ENCODE measurements at places on chromosomes 5 and 9. TPM values are rescaled to one million over a fixed set of nuclear protein-coding genes. Genes with fewer than 3 reads are reported as not detected.
A peak's percentile ranks its signal among the peaks of the same experiment; 100 is the strongest.

DNA sequence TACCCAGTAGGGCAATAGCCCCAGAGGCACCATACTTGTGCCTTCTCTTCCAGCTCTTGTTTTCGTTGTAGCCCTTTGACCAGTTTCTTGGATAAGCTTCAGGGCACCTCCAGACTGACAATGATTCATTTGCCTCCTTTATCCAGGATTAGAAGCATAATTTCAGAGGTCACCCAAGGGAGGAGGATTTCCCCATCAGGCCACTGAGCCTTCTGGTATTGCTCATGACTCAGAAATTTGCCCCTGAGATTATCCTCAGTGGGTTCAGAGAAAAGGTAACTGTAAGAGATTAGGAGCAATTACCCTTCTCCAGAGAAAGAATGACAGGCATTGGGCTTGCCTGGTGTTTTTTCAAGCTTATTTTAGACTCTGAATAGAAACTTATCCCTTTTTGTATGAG, 147.9 kb downstream of the MSX2 start:
- H3K27ac ChIP-seq = no peak overlapping the region
- H3K4me1 ChIP-seq = no peaks in the 10 kb centered on the region
- no peaks in the 10 kb centered on the region for H3K36me3 ChIP-seq
- no peak overlapping the region for H3K4me3 ChIP-seq
- peaks cover 16% of the 10 kb centered on the region for H3K27me3 ChIP-seq

DNA sequence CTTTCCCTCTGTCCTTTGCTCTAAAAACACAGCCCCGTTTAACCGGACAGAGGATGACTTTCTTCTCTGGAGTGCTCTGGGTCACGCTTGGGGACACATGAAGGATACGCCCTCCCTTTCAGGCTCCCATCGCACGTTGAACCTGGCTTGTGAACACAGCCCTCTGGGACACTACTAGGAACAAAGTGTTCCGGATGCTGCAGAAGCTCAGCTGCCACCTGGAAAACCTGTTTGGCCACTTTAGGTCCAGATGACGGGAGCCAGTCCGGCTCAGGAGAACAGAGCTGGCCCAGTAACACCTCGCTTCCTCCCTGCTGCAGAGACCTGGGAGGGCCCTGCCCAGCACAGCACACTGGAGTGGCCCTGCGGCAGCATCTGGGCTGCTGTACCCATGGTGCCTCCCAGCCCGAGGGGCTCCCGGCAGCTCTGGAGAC, 60.1 kb downstream of the GADD45G start:
- DNase-seq = no peak
- no peak overlapping the region for H3K27ac ChIP-seq
- H3K4me1 ChIP-seq = no peaks in the 10 kb centered on the region
- peaks cover 9% of the 10 kb centered on the region for H3K27me3 ChIP-seq

GRCh38 chr5:134003817-134004625, 754 bp downstream of the VDAC1 start:
- DNase-seq = peak; percentile 36
- H3K27me3 ChIP-seq = no peaks in the 10 kb centered on the region
- H3K4me1 ChIP-seq = peaks cover 27% of the 10 kb centered on the region
- no peaks in the 10 kb centered on the region for H3K36me3 ChIP-seq
- peak overlapping the region; percentile 90 for H3K27ac ChIP-seq

DNA sequence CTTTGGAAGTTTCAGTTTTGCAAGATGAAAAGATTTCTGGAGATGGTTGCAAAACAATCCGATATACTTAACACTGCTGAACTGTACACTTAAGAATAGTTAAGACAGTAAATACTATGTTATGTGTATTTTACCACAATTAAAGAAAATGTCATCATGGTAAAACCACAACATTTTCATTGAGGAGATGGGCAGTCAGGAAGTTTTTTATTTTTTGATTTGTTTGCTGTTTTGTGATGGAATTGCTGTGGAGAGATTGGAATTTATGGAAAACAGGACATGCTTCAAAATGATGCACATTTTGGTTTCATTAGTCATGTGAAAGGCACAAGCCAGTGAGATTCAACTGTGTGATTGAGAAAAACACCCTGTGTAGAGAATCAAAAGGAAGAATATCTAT, 90.5 kb upstream of the AGXT2 start:
- H3K27me3 ChIP-seq = peaks cover 31% of the 10 kb centered on the region
- no peak overlapping the region for H3K4me3 ChIP-seq
- no peaks in the 10 kb centered on the region for H3K36me3 ChIP-seq
- peaks cover 6% of the 10 kb centered on the region for H3K4me1 ChIP-seq

DNA sequence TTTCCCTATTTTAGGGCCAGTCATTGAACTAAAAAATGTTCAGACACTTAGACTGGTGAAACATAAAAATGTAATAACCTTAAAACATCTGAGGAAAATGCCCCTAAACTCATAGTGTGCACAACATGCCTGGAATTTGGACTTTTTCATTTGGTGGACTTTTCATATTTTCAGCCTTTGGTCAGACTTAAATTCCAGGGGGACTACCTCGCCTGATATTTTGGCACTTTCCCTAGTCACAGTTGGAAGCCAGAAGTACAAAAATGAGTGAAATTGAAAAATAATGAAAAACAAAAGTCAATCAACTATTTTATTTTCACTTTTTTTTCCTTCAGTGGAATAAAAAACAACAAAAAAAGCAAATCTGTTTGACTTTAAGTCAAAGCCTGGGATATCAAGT, 256.2 kb downstream of the ACTL7B start:
- peaks cover 1% of the 10 kb centered on the region for H3K27me3 ChIP-seq
- H3K4me3 ChIP-seq = no peak overlapping the region
- no peak for DNase-seq
- H3K27ac ChIP-seq = no peak overlapping the region
- H3K36me3 ChIP-seq = no peaks in the 10 kb centered on the region

DNA sequence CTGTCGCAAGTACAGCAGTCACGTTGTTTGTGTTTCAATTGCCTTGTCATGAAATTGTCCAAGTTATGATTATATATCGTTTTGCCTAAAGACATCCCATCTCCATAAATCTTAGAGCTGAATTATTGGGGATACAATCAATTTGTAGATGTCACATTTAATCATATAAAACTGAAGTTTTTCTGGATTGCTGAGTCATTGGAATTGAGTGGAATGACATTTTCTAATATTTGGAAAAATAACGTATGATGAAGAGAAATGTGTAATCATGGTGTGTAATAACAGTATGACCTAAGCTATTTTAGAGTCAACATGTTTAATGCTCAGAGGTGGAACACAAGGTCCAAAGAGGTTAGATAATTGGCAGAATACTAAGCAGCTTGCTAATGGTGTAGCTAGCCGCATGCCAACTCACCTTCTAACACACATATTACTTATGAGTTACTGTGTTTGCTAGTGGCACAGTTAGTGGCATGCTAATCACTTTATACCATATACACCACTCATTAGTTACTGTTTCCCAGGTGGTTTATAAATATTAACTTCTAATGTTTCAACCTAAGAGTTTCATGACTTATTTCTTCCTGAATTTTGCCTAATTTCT, 473.1 kb upstream of the GRAMD2B start:
- no peak overlapping the region for H3K4me3 ChIP-seq
- no peaks in the 10 kb centered on the region for H3K36me3 ChIP-seq
- no peak overlapping the region for H3K27ac ChIP-seq
- H3K4me1 ChIP-seq = no peaks in the 10 kb centered on the region
- no peak for DNase-seq

- no peaks in the 10 kb centered on the region for H3K36me3 ChIP-seq
- no peaks in the 10 kb centered on the region for H3K4me1 ChIP-seq
- no peak overlapping the region for H3K27ac ChIP-seq
Observed at GRCh38 chr9:71279151-71279739, 157.8 kb upstream of the TRPM3 start.

DNA sequence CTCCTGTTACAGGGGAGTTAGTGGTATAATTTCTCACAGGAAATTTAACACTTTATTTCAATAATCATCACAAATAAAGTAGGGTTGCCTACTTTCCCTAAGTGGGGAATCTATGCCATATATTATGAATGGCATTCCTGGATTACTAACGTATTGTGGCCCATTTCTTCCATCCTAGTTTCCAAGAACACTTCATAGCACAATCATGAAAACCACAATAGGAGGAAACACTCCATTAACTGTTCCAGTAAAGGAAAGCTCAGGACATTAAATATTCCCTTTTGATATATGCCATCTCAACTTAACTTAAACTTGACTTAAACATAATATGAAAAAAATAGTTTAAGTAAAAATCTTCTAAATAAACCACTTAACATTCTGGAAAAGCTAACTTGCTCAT, 2.1 kb downstream of the CPLANE1 start:
- no peak for DNase-seq
- no peaks in the 10 kb centered on the region for H3K36me3 ChIP-seq
- peaks cover 22% of the 10 kb centered on the region for H3K4me1 ChIP-seq
- H3K27ac ChIP-seq = no peak overlapping the region
- H3K27me3 ChIP-seq = no peaks in the 10 kb centered on the region
- peak overlapping the region; percentile 42 for H3K4me3 ChIP-seq

DNA sequence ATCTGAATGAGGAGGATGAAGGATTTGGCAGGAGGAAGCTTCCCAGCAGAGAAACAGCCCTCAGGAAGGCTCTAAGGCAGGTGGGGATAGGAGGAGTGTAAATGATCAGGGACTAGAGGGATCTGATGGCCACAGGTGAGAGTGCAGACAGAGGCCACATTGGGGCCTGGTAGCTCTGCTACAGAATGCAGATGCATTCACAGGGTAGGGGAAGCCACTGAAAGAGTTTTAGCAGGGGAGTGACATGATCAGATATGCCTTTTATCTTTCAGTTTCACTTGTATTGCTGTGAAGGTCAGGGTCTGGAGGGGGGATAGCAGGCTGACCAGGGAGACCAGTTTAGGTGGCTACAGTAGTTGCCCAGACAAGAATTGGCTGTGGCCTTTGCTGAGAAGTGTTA, 3.0 kb downstream of the TXNDC15 start:
- peaks cover 31% of the 10 kb centered on the region for H3K4me1 ChIP-seq
- no peak for DNase-seq
- H3K36me3 ChIP-seq = peaks cover 2% of the 10 kb centered on the region
- H3K27ac ChIP-seq = peak overlapping the region; percentile 13
- peak overlapping the region; percentile 4 for H3K4me3 ChIP-seq

GRCh38 chr5:66646570-66646969, 50.4 kb downstream of the MAST4 start:
- H3K27ac ChIP-seq = no peak overlapping the region
- DNase-seq = no peak
- H3K4me1 ChIP-seq = no peaks in the 10 kb centered on the region
- no peaks in the 10 kb centered on the region for H3K27me3 ChIP-seq
- H3K36me3 ChIP-seq = no peaks in the 10 kb centered on the region

DNA sequence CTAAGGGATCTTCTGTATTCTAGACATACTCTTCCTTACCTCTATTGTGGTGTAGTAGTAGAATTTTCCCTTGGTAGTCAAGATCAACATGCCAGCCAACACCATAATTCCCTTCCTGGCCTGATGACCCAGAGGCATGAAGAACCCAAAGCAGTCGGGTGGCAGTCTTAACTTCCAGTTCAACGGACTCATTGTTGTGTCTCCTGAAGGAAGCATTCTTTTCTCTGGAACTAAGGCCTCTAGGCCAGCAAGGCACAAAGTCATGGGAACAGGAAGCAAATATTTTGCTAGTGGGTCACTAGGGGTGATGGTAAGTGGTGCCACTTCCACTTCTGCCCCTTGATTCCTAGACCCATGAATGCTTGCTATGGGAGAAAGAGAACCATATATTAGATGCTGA, 55.2 kb upstream of the DAPK1 start:
- H3K27me3 ChIP-seq = no peaks in the 10 kb centered on the region
- no peak overlapping the region for H3K27ac ChIP-seq
- H3K4me3 ChIP-seq = no peak overlapping the region
- H3K36me3 ChIP-seq = no peaks in the 10 kb centered on the region
- peaks cover 2% of the 10 kb centered on the region for H3K4me1 ChIP-seq

GRCh38 chr5:163649514-163649913, 144.1 kb downstream of the MAT2B start:
- no peaks in the 10 kb centered on the region for H3K27me3 ChIP-seq
- H3K27ac ChIP-seq = no peak overlapping the region
- no peak overlapping the region for H3K4me3 ChIP-seq

DNA sequence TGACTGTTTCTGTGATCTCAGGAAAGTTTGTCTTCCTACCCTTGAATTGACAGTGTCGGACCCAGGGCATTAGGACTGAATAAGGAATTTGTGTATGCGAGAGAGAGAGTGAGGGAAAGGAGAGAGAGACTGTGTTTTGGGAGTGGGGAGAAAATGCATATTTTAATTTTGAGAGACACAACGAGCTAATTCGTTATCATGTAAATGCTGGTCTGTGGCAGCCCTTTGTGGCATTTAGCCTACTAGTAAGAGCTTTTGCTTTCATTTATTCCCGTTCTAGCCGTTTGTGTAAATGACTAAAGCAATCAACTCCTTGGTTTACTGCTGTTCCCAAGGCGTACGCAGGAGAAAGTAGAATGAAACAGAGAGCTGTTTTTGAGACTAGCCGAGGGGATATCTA, 79.8 kb upstream of the MAMDC2 start:
- H3K4me1 ChIP-seq = no peaks in the 10 kb centered on the region
- no peak overlapping the region for H3K27ac ChIP-seq
- peaks cover 6% of the 10 kb centered on the region for H3K27me3 ChIP-seq
- H3K36me3 ChIP-seq = no peaks in the 10 kb centered on the region
- no peak for DNase-seq
- H3K4me3 ChIP-seq = no peak overlapping the region

GRCh38 chr9:17795744-17796143, 216.9 kb downstream of the SH3GL2 start:
- H3K27me3 ChIP-seq = no peaks in the 10 kb centered on the region
- no peak overlapping the region for H3K27ac ChIP-seq
- H3K36me3 ChIP-seq = no peaks in the 10 kb centered on the region
- no peak for DNase-seq
- no peak overlapping the region for H3K4me3 ChIP-seq

DNA sequence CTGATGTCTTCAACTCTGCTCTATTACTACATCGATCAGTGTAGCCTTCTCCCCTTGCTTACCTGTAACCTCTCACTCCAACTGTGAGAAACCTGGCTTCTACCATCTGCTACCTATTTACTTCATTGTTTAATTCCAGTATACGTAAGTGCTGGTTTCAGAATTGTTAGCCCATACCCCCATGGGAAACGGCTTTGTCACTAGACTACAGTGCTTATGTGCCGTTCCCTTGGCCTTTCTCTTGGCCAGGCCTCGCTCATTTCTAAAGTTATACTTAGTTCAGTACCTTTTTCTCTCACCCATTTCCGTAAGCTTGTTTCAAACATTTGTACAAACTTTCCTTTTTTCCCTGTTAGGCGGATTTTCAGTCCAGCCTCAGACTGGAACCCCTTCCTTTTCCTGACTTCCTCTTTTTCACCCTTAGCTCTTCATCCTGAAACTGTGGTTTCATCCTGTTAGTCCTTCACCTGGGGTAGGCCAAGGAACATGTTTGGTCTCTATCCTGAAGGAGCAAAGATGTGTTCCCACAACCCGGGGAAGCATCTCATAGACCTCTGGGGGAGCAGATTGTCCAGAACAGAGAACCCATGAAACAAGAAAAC, 21.7 kb downstream of the ALG2 start:
- DNase-seq = no peak
- no peak overlapping the region for H3K4me3 ChIP-seq
- peaks cover 4% of the 10 kb centered on the region for H3K27me3 ChIP-seq
- H3K4me1 ChIP-seq = no peaks in the 10 kb centered on the region
- H3K27ac ChIP-seq = no peak overlapping the region

GRCh38 chr9:99052815-99053715, 51.8 kb upstream of the TGFBR1 start:
- H3K27ac ChIP-seq = no peak overlapping the region
- no peak for DNase-seq
- no peaks in the 10 kb centered on the region for H3K36me3 ChIP-seq

The SLC45A2 gene
- polyA plus RNA-seq = not detected

The CTXN3 gene
- not detected for polyA plus RNA-seq

The SPATA31A7 gene
- not detected for polyA plus RNA-seq

The COL23A1 gene
- 0.10 TPM for polyA plus RNA-seq

The GMCL2 gene
- polyA plus RNA-seq = not detected

The C9orf85 gene
- 10.4 TPM for polyA plus RNA-seq

The FOXD4L3 gene
- polyA plus RNA-seq = not detected

The MXD3 gene
- 0.44 TPM for polyA plus RNA-seq

The MIGA2 gene
- polyA plus RNA-seq = 11.3 TPM

The P4HA2 gene
- not detected for polyA plus RNA-seq

Measured in naive thymus-derived CD8-positive, alpha-beta T cell (primary cell).